ENCODE measurements at places on chromosomes 7 and 10.

- DNase-seq: no peak
Measured at GRCh38 chr7:37013771-37014170, 289.5 kb upstream of the AOAH start.

DNA sequence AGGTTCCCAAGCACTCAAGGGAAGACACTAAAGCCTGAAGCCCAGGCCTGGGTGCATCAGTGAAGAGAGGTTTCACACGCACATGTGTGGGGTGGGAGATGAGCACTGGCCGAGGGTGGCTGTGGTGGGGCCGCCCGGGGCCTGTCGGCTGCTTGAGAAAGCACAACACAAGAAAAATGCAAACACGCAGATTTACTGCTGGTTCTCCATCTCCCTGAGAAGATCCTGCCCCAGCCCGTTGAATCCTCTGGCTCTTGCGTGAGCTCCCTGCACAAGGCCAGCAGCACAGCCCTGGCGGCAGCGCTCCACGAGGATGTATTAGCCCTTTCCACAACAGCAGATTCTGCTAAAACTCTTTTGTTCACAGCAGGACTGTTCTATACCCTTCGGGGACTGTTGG, 6.2 kb downstream of the ZNF511 start:
- no peak for DNase-seq

- DNase-seq: no peak
Measured at GRCh38 chr7:4143511-4144171, 538.5 kb upstream of the FOXK1 start.

DNA sequence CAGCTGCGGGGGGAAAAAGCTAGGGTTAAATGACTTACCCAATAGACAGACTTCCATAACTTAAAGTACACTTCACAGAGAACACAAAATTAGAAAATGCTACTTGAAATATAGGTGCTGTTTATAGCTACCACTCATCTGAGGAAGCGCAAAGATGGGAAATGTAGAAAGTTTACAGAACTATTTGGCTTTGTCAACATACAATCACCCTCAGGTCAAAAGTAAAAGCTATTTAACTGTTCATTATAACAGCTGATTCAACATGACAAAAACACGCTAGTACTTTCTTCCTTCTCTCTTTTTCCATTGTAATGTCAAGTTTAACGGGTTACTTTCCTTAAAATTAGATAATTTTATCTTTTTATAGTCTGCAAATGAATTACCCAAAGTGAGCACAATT, 51.2 kb downstream of the PUS7 start:
- DNase-seq: no peak

DNA sequence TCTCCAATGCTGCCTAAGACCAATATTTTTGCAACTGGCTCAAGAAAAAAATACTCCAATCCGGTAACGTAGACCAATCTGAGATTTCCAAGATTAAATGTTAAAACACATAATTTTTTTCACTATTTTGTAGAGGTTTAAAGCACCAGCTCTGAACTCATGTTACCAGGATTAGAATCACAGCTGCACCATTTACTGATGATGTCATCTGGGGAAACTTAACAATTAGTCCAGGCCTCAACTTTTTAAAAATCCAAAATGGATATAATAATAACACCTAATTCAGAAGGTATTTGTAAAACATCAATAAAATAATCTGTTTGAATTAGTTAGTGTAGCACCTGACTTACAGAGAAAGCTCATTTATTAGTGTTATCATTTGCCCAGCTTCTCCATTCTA, 14.4 kb downstream of the PON1 start:
- no peak for DNase-seq

GRCh38 chr7:42618651-42619360, 293.1 kb downstream of the C7orf25 start:
- DNase-seq: no peak

GRCh38 chr7:99672573-99672972, 7.2 kb downstream of the CYP3A5 start:
- no peak for DNase-seq

- peak; percentile 58 for DNase-seq
Measured at GRCh38 chr10:86970162-86970981, 2.1 kb downstream of the ADIRF start.

GRCh38 chr10:80466724-80467326, 12.7 kb downstream of the TSPAN14 start:
- DNase-seq: no peak

GRCh38 chr10:72175149-72175548, 40.7 kb upstream of the ANAPC16 start:
- DNase-seq: peak; percentile 69

All from adipocyte (in vitro differentiated cells).